ENCODE measurements at places on chromosomes 5 and 9.

- DNase-seq = no peak
These were observed 2.5 kb downstream of the SMC5 start for GRCh38 chr9:70261131-70261870.

- no peak for DNase-seq
These were observed 20.5 kb downstream of the SEMA4D start for GRCh38 chr9:89477384-89477783.

DNA sequence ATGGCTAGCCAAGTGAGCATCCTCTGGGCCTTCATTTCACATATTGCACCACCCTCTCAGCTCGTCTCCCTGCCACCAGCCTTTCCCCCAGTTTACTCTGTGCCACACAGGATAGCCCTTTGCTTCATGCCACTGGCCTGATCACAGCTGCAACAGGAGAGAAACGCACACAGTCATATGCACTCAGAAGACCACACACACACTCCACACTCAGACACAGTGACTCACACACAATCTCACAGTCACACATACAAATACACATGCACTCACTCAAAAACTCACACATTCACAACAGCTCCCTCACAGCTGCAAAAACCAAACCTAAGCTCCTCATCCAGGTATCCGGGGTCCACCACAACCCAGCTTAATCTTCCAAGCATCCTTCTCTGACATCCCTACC, 38.7 kb downstream of the TTC39B start:
- no peak for DNase-seq

GRCh38 chr5:61738446-61738845, 406.4 kb downstream of the ZSWIM6 start:
- DNase-seq = no peak

- no peak for DNase-seq
These were observed 8.7 kb downstream of the GALNT10 start for GRCh38 chr5:154199263-154199662.

GRCh38 chr5:101977729-101978345, 318.2 kb downstream of the SLCO4C1 start:
- peak; percentile 53 for DNase-seq

DNA sequence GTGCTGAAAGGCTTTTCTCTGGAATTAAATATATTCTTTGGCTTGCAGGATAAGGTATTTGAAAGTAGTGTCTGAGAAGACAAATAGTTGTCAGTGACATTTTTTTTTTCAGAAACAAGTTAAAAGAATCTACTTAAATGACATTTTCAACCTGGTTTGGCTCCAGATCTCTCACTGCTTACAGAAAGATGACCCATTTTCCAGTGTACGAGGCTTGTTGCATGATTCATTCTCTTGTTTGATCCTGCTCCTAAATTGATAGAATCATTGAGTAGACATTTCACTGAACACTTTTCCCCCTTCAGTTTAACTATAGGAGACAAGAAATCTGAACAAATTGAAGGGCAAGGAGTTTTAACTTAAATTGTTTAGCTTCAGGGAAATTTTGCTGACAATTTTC, 546.1 kb downstream of the ZNF608 start:
- no peak for DNase-seq

GRCh38 chr5:111142932-111143331, 50.8 kb downstream of the WDR36 start:
- no peak for DNase-seq

- peak; percentile 59 for DNase-seq
These were observed 1.6 kb downstream of the PDGFRB start for GRCh38 chr5:150153957-150154617.

- no peak for DNase-seq
These were observed 24.3 kb upstream of the F2R start for GRCh38 chr5:76691467-76692273.

DNA sequence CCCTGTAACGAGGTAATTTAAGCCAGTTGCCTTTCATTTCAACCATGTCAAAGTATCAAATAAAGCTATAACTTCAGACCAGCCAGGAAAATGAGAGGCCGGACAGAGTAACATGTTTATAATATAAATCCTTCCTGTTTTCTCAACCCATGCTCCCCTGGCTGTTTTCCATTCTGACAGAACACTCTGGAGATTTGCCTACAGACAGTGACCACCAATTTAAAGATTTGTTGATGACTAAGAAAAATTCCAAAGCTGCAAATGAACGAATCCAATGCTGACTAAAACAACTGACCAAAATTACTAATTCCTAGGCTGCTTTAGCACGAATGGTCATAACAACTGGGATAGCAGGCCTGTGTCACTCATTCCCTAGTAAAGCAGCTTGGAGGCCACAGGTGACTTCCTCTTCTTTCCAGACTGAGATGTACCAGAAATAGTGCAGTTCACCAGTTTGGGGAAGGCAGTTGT, 141.4 kb downstream of the AOPEP start:
- peak; percentile 61 for DNase-seq

DNA sequence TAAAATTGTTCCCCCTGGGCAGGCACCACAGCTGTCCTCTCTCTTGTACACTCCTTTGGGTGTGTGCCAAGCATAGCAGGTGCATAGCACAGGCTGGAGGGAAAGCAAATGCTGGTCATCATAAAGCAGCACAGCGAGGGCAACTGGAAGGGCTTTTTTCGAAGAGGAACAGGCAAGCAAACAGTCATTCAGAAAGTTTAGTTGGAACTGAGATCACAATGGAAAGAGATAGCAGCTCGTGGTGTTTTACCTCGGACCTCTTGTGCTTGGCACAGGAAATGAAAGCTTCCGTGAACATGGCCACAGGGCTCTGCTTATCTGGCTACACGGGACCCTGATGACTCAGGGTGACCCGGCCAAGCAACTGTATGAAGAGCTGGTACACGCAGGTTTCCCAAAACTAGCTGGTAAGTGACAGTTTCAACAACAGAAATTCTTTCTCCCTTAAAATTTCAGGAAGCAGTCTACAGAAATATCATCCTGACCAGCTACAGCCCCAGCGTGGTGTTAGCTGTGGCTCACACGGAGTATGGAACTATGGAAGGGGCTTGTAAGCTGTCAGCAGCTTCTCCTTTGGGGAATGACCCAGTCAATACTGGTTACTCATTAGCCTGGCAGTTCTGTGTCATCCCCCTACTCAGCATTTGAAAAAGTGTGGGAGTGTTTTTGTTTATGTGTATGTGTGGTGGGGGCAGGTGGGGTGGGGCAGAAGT, 48.1 kb downstream of the POC5 start:
- DNase-seq = no peak

GRCh38 chr5:138109463-138110265, 25.8 kb downstream of the WNT8A start:
- no peak for DNase-seq

DNA sequence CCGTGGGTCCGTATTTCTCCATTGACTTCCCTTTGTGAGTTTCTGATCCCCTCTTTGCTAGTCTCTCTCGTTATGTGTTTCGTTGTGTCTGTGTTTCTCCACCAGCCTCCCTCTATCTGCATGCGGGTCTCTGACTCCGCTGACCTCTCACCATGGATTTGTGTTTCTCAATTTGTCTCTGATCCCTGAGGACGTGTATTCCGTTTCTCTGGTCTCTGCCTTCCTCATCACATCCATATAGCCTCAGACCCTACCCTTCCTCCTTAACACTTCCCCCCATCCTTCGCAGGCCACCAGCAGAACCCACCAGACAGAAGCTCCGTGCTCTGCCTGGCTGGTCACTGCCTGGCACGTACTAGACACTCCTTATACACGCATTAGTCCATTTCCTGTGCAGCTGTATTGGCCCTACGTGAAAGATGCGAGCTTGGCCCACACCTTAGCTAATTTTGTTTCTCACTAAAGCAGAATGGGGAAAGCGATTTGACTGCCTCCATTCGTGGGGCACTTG, 631 bp downstream of the B4GALT7 start:
- DNase-seq = no peak

DNA sequence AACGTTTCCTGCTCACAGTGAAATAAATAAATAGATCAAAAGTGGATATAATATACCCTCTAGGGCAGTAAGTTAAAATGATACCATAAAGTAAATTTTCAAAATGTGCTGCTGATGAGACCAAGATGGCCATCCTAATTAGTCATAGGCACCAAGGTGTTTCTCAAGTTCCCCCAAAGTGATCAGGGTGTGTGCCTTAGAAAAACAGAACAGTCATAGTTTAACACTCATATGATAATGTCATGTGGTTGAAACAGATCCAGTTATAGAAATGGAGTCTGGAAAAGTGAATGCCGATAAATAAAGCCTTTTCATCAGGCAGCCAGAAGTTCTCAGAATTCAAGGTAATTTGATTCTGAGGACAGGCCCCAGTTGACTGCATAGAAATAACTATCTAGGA, 161.5 kb upstream of the CDKN2B start:
- DNase-seq = no peak
